ENCODE measurements at places on chromosomes 5 and 9. TPM values are rescaled to one million over a fixed set of nuclear protein-coding genes. Genes with fewer than 3 reads are reported as not detected.

DNA sequence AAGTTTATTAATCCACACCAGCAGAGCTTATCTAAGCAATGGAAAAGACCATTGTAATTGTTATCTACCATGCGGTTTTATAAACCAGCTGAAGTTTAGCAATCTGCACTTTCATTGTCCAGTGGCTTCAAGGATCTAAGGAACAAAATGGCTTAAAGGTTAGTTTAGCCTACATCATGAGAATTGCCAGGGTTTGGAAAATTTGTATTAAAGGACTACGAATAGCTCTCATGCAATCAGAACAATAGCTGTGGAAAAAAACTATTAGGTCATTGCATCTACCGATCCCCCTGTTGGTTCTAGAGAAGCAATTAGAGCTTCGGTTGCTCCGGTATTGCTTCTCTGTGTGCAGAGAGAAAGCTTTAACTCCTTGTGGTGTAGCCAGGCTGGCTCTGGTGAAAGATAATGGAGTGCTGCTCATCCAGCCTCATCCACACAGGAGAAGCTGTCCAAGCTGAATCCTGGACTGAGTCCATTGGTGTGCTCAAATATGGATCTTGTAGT, 86.3 kb upstream of the SLC12A2 start:
- DNase-seq, result peak; percentile 26

DNA sequence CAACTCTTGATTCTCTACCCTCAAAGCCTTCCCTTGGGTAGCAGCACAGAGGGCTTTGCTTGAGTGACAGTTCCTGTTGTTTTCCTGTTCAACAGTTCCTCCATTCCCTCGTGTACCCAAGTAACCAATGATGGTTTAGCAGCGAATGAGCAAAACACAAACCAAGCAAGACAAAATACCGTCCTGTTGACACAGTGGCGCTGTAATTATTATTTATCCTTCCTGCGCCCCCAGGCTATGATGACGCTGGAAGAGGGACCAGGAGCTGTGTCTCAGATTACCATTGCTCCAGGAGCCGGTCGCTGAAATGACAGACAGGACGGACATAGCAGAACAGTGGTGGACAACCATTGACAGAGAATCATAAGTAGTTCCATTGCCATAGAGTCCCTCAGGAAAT, 154.8 kb downstream of the GADD45G start:
- no peak for DNase-seq

DNA sequence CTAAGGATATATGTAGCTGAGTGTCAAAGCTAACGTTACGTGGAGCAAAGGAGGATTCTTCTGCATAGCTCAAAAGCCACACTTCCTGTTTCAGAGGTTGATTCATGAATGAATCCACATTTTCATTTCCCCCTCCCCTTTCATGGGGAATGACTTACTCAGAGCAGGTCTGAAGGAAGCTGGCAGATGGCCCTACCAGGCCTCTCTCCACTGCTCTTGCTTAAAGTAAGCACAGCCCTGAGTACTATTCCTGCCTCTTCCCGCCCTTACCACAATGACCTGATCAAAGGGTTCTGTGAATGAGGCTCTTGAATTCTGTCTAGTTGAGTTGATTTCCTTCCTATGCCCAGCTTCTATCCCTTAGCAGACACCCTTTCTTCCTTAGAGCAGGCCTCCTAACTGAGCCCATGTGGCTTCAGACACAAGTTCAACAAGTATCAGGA, 6.3 kb downstream of the IGIP start:
- DNase-seq, result peak; percentile 80

GRCh38 chr5:142977363-142978051, 207.3 kb downstream of the ARHGAP26 start:
- DNase-seq, result peak; percentile 87

Gene SIL1
- total RNA-seq, result 42.5 TPM

GRCh38 chr5:136082390-136083193, 50.1 kb upstream of the SMAD5 start:
- peak; percentile 87 for DNase-seq

Gene CDKN2B-AS1
- total RNA-seq, result 2.6 TPM

- DNase-seq, result no peak
Observed at GRCh38 chr5:63573380-63573779, 388.9 kb downstream of the HTR1A start.

Gene CARD19
- total RNA-seq, result 41.5 TPM

Gene TEX48
- total RNA-seq, result not detected

- DNase-seq, result no peak
Observed at GRCh38 chr9:109379513-109379912, 58.7 kb upstream of the EPB41L4B start.

DNA sequence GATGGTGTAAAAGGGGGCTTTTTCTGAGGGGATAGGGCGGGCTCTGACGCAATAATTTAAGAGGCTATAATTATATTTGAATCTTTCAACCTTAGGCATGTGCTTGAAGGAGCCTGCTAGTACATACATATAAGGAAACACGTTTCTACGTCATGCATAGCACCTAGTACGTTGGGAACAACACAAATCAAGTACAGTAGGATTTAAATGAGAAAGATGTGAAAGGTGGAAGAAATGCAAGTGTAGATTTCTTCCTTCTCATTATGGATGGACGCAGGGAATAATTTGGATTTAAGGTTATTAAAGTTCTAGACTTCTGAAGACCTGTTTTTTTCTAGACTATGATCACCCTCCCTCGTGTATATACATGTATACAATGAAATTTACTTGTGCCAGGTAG, 927 bp upstream of the CDO1 start:
- no peak for DNase-seq

DNA sequence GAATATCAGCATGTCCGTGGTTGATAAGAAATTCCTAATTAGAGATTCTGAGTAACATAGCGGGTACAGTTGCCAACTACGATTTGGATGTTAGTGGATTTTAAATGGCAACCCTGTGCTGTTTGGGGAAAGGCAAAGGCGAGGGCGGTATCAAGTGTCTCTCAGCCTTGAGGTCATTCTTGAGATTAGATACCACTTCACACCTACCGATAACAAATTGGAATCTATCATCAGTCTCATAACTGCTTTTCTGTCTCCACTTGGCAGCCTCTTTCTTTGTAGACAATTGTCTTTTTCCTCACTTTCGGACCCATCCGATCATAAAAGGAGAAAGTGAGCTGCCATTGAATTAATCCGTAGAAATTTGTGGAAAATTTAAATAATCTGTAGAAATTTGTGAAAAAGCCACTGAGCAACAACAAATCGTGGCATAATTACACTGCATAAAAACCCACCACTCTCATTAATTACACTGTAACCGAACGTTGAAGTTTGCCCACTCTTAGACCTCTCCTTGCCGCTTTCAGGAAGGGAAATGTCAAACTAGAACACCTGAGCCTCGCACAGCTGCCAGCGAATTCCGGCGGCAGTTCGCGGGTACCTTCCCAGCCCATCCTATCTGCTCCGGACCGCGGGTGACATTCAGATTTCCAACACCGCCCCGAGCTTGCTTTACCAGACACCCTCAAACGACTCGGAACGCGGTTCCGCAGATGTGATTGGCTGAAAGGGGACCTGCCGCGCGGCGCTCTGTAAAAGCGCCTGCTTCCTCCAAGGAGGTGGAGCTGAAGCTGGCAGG, 849 bp upstream of the RGMB start:
- DNase-seq, result peak; percentile 82

Gene NTRK2
- total RNA-seq, result 0.16 TPM

DNA sequence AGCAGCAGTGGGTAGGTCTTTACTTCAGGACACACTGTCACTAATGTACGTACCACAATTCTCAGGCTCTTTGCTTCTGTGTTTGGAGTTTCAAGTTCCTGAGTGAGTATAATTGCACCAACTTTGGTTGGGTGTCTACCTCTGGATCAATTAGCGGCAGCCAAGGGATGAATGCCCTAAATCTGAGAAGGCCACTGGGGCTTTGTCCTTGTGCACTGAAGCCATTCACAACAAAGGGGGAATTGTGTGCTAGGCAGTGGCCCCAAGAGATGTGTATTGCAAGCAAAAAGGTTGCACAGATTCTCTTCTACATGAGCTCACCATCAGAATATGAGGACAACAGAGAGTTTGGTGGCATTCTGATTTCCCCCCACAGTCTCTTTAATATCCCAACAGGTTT, 3.9 kb upstream of the PHF24 start:
- DNase-seq, result no peak

DNA sequence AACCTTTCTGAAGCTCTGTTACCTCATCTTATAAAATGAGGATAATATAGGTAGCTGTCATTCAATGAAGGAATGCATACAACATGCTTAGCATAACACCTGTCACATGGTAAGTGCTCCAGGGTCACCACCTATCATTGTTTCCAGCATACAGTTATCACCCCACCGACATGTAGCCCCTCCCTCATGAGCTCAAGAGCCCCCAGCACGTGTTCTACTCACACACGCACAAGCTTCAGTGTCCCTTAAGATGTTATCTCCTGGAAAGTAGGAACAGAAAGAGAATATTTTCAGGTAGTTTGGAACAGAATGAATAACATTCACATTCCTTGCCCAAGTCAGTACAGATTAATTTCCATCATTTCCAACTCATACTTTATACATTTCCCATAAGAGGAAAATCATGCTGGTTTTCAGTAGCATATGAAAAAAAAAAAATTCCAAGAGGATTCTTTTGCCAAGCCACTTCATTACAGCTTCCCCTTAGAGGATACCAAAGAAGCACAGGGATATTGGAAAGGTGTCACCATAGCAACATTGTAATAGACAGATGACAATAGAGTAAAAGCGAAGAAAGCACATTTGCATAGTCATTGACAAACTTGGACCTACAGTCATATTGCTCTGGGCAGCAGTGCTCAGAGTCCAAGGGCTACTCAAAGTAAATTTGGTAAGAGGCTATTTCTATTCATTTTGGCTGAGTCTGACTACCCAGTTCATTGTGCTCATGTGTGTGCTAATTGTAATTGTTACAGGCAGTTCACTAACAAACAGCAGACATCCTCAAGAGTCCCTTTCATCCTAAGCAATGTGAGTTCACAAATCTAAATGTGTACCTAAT, 1.5 kb upstream of the MOB3B start:
- DNase-seq, result no peak

DNA sequence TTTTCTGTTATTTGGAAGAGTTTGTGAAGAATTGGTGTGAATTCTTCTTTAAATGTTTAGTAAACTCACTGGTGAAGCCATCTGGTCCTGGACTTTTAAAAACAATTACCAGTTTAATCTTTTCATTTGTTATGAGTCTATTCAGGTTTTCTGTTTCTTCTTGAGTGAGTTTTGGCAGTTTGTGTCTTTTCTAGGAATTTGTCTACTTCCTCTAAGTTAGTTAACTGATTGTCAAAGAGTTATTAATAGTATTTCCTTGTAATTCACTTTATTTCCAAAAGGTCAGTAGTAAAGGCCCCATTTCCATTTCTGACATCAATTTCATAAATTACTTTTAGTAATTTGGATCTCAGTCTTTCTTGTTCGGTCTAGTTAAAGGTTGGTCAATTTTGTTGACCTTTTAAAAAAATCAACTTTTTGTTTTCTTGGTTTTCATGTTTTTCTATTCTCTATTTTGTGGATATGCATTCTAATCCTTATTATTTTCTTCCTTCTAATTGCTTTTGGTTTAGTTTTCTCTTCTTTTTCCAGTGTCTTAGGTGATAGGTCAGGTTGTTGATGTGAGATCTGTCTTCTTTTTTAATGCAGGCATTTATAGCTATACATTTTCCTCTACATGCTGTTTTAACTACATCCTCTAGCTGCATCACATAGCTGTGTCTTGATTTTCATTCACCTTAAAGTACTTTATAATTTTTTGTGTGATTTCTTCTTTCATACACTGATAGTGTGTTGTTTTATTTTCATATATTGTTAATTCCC, 7.3 kb upstream of the SMIM3 start:
- DNase-seq, result no peak

DNA sequence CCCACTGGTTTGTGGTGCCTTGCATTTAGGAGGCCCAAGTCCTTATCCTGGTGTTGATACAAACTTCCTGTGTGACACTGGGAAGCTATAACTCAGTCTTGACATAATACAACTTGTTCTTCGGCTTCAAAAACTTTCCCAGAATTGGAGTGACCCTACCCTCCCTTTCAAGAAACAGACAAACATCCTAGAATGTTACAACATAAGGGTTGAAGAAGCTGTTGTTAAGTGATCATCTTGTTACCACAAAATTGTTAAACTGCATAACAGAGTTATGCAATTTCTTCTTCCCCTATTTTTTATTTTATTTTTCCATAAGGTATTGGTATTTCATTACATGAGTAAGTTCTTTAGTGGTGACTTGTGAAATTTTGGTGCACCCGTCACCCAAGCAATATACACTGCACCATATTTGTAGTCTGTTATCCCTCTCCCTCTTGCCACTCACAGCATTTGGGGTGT, 21.3 kb downstream of the TLR4 start:
- no peak for DNase-seq

- no peak for DNase-seq
Observed at GRCh38 chr9:134960701-134961181, 43.0 kb upstream of the FCN1 start.

Gene BHMT2
- total RNA-seq, result not detected

GRCh38 chr9:99237356-99237755, 15.3 kb downstream of the SEC61B start:
- no peak for DNase-seq

GRCh38 chr5:39558541-39558940, 133.8 kb upstream of the DAB2 start:
- DNase-seq, result no peak

DNA sequence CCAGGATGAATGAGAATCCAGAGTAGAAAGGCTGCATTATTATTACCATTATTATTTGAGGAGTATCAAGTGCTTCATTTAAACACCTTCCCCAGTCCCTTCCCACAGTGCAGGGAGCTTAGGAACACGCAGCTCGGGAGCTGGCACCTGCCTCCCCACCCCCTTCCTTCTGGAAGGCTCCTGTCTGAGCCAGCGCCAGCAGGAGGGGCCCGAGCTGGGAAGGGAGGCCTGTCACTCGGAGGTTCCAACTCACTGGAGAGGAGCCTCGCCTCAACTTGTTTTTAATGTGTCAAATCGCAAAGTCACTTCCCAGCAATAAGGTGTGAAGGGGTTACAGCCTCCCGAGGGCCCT, 156.4 kb upstream of the IRX4 start:
- DNase-seq, result no peak

Gene SUSD3
- total RNA-seq, result not detected

- DNase-seq, result no peak
Observed at GRCh38 chr9:82645600-82645999, 417.3 kb downstream of the RASEF start.

Gene PCDHGC3
- 45.5 TPM for total RNA-seq

GRCh38 chr9:93040409-93040808, 18.1 kb upstream of the SUSD3 start:
- no peak for DNase-seq

DNA sequence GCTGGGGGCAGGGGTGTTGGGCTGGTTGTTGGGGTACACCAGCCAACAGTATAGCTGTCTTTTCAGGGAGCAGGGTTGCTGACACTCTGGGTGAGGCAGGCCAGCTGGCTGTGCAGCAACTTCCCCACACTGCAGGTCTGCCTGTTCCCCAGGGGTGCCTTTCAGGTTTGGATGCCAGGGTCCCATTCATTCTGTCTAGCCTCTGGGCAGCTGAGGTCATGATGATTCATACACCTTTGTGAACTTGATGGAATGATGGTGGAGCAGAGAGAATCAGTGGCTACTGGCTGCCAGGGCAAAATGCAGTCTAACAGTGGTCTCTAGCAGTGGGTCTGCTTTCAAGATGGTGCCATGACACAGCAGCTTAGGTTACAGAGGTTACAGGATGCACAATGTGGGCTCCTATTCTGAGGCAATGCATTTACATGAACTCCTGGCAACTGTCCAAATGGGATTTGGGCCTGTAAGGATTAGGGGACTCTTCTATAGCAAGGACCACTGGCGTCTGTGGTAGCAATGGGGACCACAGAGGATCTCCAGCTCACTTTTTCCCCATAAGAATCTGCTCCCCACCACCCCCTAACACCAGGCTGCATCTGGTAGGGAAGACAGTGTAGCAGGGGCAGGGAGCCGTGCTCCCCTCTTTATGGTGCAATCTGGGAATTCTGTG, 103.7 kb downstream of the FEM1C start:
- no peak for DNase-seq

Gene LRRTM2
- total RNA-seq, result not detected
